Activated CD4-positive, alpha-beta memory T cell treated with anti-CD3 and anti-CD28 coated beads for 36 hours (primary cell): ENCODE measurements at places on chromosomes 3 and 15.

DNA sequence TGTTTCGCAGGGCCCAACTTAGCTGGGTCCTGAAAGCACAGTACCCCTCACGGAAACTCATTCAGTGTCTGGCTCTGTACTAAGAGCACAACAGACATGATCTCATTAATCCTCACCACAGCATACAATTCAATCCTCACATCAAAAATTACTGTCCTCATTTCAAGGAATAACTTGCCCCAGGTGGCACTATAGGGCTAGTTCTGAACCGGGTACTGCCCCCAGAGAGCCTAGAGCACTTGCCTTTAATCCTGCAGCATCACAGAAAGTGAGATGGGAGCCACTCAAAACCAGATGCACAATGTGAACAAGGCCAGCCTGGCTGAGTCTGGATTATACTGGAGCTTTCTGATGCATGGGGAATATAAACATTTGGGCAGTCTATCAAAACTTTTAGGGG, 122.6 kb downstream of the OSBPL10 start:
- DNase-seq: no peak

DNA sequence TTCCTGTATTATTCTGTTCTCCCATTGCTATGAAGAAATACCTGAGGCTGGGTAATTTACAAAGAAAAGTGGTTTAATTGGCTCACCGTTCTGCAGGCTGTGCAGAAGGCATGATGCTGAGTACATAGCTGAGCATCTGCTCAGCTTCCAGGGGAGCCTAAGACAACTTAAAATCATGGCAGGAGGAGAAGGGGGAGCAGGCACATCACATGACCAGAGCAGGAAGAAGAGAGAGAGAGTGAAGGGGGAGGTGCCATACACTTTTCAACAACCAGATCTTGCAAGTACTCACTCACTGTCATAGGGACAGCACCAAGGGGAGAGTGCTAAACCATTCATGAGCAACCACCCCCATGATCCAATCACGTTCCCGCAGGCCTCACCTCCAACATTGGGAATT, 184.4 kb downstream of the GOLGA8K start:
- DNase-seq: no peak

GRCh38 chr3:162978136-162978535, 1481.5 kb downstream of the OTOL1 start:
- no peak for DNase-seq

GRCh38 chr3:17195192-17195611, 310.4 kb downstream of the PLCL2 start:
- peak; percentile 57 for DNase-seq

GRCh38 chr15:84671211-84671610, 13.2 kb upstream of the NMB start:
- no peak for DNase-seq

DNA sequence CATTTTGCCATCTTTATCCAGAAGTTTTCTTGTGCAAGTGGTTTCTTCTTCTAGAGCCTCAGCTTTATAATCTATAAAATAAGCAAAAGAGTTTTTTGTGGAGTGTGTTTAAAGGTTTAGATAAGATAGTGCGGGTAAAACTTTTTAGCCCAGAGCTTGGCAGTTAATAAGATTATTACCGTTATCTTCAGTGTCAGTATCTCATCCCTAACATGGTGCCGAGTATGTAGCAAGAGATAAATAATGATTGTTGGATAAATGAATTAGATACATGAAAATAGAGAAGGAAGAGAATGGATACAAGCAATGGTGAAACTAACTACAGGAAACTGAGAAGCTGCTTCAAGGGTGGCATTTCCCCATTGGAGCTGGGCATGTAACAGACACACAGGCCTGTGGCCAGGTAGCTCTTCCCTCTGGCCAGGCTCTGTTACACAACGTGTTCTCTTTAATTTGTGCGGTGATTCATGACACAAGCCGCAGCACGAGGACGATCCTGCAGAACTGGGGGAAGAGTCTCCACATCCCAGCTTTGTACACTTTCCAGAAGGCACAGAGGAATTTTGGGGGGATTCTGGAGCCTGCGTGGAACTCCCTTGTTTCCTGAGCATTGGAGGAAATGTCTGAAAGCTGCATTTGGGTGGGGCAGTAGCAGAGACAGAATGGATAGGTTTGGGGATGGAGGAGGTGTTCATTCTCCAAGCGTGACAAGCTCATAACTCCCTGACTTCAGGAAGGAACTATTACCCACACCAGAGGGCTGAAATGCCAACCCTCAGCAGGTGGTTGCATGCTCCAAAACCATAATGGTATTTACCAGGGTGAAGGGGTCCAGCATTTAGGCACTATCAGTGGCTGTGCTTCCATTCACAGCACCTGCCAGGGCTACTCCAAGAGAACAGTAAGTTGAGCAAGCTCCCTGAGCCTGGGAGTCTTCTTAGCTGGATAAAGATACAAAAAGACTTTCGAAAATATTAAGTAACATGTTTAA, 14.2 kb upstream of the ST6GAL1 start:
- DNase-seq: no peak

GRCh38 chr3:33380653-33381052, 59.6 kb downstream of the UBP1 start:
- DNase-seq: no peak

- peak; percentile 76 for DNase-seq
These were observed 68.0 kb downstream of the FNDC3B start for GRCh38 chr3:172107403-172107802.

DNA sequence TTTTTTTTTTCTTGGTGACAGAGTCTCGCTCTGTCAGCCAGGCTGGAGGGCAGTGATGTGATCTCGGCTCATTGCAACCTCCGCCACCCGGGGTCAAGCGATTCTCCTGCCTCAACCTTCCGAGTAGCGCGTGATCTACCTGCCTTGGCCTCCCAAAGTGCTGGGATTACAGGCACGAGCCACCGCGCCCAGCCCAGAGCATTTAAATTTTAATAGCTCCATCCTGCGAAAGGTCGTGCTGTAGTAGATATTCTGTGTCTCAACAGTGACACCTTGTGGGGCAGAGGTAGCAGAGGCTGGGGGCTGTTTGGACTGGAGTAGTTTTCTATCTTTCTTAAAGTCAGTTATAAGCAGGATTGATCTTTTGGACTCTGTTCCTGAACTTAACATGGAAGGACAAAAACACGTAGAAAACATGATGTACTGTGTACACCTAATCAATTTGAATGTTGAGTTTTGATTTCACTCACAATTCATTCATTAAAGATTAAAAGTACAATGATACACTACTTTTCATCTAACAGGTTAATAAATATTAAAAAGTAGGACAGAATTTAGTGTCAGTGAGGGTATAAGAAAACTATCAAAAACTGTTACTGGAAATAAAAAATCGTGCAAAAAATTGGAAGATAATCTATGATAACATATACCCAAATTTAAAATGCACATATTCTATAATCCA, 11.0 kb upstream of the PDCD6IP start:
- DNase-seq: peak; percentile 69

GRCh38 chr15:86178845-86179244, 99.2 kb downstream of the AGBL1 start:
- DNase-seq: no peak

- DNase-seq: peak; percentile 76
These were observed 307.9 kb upstream of the CBLB start for GRCh38 chr3:106176734-106177133.

DNA sequence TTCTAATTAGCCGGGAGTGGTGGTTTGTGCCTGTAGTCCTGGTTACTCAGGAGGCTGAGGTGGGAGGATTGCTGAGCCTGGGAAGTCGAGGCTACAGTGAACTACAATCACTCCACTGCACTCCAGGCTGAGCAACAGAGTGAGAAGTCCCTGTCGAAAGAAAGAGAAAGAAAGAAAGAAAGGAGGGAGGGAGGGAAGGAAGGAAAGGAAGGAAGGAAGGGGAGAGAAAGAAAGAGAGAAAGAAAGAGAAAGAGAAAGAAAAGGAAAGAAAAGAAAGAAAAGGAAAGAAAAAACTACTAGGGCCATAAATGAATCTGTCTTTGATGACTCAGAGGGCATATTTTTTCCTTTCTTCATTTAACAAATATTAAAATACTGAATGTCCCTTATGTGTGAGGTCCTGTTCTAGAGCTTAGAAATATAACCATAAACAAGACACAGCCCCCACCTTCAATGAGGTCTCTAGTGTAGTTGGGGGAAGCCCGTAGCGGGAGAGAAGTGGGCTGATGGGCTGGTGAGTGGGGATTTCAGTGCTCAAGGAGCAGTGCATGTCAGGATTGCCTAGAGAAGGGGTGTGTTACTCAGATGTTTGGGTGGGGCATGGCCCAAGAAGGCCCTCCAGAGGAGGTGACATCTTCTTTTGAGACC, 35.2 kb upstream of the PIAS1 start:
- no peak for DNase-seq

DNA sequence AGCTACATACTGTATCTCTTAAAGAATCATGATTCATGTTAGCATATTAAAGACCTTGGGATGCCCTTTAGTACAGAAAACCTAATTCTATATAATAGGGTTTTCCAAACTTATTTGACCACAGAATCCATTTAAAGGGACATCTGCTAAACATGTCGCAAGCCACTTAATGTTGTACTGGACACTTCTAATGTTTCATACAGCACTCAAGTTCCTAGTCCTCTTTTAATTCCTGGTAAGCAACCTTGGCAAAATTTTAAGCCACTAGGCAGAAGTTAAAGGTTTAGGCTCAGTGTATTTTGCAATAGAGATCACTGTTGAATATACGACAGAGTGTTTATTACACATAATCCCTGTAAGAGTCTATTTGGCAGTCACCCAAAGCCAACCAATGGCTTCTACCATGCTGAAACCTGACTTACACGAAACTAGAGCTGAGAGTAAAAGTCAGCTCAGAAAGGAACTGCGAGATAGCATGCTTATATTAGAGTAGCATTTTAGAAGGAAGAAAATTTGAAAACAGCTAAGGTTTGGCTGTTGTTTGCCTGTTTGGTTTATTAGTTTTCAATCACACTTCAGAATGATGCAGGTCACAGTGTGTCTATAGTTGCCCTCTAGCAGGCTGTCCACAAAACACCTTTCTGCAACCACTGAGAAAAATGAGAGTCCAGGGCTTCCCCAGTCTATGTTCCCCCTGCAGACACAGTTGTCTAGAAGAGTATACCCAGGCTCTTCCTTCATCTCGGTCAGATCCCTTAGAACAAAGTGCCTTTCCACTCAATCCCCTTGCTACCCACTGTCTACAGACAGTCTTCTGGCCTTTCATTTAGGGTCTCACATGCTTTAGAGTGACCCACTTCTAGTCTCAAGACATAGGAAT, 104.4 kb downstream of the FMN1 start:
- no peak for DNase-seq

DNA sequence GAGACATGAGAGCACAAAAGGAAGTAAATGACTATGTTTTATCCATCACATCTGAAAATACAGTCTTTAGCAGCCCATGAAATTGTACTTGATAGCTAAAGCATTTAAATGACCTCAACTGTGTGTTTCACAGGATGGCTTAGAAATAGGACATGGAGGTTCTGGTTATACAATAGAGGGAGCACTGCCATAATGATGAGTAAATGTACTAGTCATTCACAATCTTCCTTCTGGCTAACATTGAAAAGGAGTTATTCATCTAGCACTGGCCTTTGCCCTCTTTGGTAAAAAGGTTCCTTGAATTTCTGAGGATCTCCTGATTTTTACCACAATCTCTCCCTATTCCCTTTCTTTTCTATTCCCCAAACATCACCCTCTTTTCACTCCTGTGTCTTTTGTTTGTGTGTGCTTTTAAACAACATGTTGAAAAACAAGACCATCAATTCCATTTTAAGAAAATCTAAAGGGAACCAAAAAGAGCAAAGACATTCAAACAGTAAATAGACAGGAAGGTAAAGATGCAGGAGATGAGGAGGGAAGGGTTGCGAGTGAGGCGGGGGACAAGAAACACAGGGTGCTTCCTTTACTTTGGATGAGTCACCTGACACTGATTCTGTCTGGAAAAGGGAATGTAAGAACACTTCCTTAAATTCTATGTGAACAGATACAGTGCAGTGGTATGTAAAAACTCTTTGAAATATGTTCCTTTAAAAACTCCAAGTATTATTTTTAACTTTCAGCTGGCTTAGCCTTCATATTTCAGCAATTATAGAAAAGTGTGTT, 619.0 kb downstream of the MECOM start:
- no peak for DNase-seq

DNA sequence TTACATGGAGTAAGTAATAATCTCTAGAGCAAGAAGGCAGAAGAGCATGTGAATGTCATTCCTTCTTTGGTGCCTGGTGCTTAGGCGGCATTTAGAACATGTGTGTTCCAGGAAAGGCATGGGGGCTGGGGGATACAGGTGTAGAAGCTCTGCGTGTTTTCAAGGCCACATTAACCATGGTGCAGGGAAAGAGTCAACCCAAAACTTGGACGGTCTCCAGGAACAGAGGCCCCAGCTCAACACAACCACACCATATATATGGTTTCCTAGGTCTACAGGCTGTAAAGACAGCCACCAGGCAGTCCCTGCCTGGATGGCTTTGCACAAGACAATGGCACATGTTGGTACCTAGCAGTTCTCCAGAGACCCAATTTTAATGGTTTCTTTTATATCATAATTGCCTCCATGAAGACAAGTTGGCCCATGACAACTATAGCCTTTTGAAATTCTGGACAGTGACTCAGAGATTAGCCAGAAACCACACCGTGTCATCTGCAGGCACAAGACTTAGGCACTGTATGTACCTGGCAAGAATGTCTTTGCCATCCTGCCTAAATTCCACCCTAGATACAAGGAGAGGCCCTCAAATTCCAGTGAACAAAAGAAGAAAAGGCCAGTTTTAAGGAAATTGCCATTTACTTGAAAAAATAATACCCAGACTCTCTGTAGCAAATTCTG, 25.0 kb upstream of the DGKG start:
- DNase-seq: peak; percentile 37

GRCh38 chr3:112460519-112461195, 38.6 kb downstream of the BTLA start:
- DNase-seq: no peak

GRCh38 chr15:98614681-98615080, 33.7 kb upstream of the IGF1R start:
- no peak for DNase-seq

DNA sequence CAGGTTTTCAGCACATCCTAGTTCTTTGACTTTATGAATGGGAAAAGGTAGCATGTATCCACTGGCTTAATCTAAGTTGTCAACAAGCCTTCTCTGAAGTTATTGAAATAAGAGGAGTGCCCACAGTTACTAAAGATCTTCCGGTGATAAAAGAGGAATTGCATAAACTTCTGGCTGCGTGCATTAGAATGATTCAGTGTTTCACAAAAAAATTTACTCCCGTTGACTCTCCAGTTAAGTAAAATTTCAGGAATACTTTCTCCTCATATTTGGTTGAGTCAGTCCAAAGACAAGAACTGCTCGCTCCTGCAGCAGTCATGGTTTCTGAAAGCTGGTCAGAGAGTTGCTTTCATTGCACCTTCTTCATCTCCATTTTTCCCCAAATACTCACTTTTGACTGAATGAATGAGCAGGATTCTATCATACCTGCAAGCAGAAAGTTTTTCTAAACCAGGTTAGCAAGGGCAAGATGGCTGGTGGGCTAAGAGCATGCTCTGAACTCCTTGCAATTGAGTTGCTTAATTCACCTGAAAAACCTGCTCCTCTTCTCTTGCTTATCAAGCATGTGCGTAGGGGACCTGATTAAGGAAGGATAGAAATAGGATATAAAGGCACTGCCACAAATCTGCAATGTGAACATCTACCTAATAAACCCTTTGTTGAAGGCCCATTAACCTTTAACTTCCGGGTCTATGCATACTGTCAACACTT, 64.2 kb upstream of the TIMP4 start:
- DNase-seq: no peak

GRCh38 chr3:79930196-79930595, 162.4 kb upstream of the ROBO1 start:
- no peak for DNase-seq

- DNase-seq: peak; percentile 70
These were observed 97.7 kb downstream of the RPL39L start for GRCh38 chr3:187041362-187042307.
